ENCODE measurements at places on chromosomes 3 and 15. TPM values are rescaled to one million over a fixed set of nuclear protein-coding genes. Genes with fewer than 3 reads are reported as not detected.

The A4GNT gene
- total RNA-seq: not detected

The KCNH8 gene
- not detected for total RNA-seq

The GOLGA6A gene
- total RNA-seq: not detected

The MKRN2OS gene
- total RNA-seq: not detected

The CTXND1 gene
- not detected for total RNA-seq

The CAMP gene
- not detected for total RNA-seq

The FBXO40 gene
- total RNA-seq: not detected

The UACA gene
- 2.5 TPM for total RNA-seq

The PIF1 gene
- 91.9 TPM for total RNA-seq

The SEC22A gene
- 18.8 TPM for total RNA-seq

All from natural killer cell treated with Interleukin-12 subunit alpha and Interleukin-12 subunit beta and Interleukin-15 and Interleukin-18, amount 100 ng/mL, for 72 hours (primary cell).